ENCODE measurements at places on chromosomes 3 and 15. TPM values are rescaled to one million over a fixed set of nuclear protein-coding genes. Genes with fewer than 3 reads are reported as not detected.

GRCh38 chr3:16174389-16174788 is at the start of gene GALNT15:
Gene GALNT15 (plus strand): TSS chr3:16174680. CDS start chr3:16175152, 472 bp downstream.
- H3K36me3 ChIP-seq, result peaks cover 3% of the 10 kb centered on the region
- H3K27me3 ChIP-seq, result no peaks in the 10 kb centered on the region
- H3K4me1 ChIP-seq, result peaks cover 30% of the 10 kb centered on the region

DNA sequence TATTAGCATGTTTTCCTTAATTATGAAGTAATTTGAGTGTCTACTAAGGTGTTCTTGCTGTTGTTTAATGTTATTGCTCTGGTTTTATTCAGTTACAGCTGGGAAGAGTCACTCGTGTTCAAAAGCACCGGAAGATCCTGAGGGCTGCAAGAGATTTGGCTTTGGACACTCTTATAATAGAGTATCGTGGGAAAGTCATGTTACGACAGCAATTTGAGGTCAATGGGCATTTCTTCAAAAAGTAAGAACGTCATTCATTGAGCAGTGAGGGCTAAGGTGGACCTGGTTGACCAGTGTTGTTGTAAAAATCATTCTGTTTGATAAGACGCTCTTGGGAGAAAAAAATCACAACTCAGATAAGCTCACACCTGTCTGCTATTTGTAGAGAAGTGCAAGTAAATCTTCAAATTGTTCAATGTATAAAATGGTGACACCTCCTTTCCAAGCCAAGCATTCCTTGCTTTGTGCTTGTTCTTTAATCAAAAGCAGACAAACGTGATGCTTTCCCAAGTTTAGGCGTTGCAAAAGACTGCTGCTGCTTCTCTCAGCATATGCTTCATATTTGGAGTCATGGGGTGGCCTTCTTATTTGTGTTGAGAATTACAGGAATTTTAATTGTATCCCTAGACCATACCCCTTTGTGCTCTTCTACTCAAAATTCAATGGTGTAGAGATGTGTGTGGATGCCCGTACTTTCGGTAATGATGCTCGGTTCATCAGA is 44.2 kb downstream of the SETD5 start:
- no peaks in the 10 kb centered on the region for H3K4me1 ChIP-seq
- no peak overlapping the region for H3K27ac ChIP-seq
- no peak overlapping the region for H3K4me3 ChIP-seq
- no peak for DNase-seq
- H3K36me3 ChIP-seq, result peaks cover 64% of the 10 kb centered on the region

DNA sequence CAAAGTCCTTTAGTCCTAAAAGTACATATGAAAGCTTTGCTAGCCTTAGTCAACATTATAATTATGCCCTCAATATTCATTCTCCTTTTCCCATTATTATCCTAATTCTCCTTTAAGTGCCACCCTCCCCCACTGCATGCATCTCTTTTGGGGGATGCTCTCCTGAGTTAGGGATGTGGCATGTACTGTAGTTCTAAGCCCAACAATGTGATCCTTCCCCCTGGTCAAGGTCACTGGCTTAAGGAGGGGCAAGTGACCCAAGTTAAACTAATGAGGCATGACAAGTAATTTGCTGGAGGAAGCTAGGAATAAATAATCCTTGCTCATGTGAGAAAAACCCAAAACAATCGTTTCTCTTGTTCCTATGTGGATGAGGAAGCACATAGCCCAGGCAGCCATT is 343.9 kb upstream of the SUCLG2 start:
- no peak overlapping the region for H3K4me3 ChIP-seq
- no peak for DNase-seq
- H3K27me3 ChIP-seq, result no peaks in the 10 kb centered on the region
- no peaks in the 10 kb centered on the region for H3K36me3 ChIP-seq
- no peak overlapping the region for H3K27ac ChIP-seq

DNA sequence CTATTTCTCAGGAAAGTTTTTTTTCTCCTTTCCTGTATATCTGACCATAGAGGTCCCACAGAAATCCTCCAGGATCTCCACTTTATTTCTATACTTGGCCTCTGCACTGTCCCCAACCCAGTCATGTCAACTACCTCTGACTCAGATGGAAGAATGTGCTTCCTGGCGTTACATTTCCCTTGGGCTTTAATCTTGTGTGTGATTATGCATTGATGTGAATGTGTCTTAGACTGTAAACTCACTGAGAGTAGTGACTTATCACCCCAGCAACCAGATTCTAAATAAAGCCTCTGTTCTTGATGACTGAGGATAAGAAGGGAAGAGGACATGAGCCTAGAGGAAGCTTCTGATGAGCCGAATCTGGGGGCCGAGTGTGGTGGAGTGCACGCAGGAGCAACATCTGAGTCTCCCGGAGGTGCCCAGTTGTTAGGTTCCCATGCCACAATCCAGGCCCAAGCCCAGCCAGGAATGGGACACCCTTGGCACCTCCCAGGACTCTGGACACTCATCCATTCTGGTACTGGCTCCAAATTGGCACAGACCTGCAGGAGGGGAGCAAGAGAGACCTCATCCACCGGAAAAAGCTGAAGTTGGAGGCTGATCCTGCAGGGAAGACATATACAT is 32.1 kb upstream of the HEG1 start:
- H3K27ac ChIP-seq, result 0 out of 2 replicates have a peak overlapping the region, but pooled peaks have one; percentile 30
- H3K4me1 ChIP-seq, result peaks cover 10% of the 10 kb centered on the region
- peak; percentile 69 for DNase-seq
- no peaks in the 10 kb centered on the region for H3K36me3 ChIP-seq
- H3K27me3 ChIP-seq, result no peaks in the 10 kb centered on the region

The CATSPER2 gene
- total RNA-seq, result 11.3 TPM

Data from IMR-90 (cell line).